H7 (cell line): ENCODE measurements at places on chromosomes 12 and 14. TPM values are rescaled to one million over a fixed set of nuclear protein-coding genes. Genes with fewer than 3 reads are reported as not detected.

Gene TPCN1
- total RNA-seq, result 19.2 and 20.7 TPM in 2 replicates

Gene TMEM63C
- total RNA-seq, result 2.1 and 2.2 TPM in 2 replicates

Gene IFNG-AS1
- not detected in 2 replicates for total RNA-seq

Gene CISTR
- total RNA-seq, result not detected in 2 replicates

Gene NYNRIN
- total RNA-seq, result 3.6 and 6.1 TPM in 2 replicates

Gene C12orf54
- not detected in 2 replicates for total RNA-seq

Gene TPH2
- 0.11 TPM in 1 of 2 replicates, not detected in the other for total RNA-seq

Gene CD163
- total RNA-seq, result 0.14 TPM in 1 of 2 replicates, not detected in the other

Gene OR10A7
- not detected in 2 replicates for total RNA-seq

Gene KRT6C
- not detected in 2 replicates for total RNA-seq

Gene SVOP
- under 0.01 and 0.03 TPM in 2 replicates for total RNA-seq

Gene ABCC9
- total RNA-seq, result not detected in 2 replicates

DNA sequence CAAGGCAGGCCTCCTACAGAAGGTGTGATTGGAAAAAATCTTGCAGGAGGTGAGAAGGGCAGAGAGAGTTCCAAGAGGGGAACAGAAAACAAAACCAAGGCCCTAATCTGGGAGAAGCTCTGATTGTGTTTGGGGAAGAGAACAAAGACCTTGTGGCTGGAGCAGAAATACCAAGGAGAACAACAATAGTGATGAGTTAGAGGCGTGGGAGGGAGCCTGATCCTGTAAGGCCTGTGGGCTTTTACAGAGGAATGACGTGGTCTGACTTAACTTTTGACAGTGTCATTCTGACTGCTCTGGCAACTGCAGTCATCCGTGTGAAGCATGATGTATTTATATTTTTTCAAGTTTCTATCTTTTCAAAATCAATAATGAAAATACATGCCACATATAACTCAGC is 200.6 kb downstream of the ANO4 start:
- DNase-seq, result no peak

DNA sequence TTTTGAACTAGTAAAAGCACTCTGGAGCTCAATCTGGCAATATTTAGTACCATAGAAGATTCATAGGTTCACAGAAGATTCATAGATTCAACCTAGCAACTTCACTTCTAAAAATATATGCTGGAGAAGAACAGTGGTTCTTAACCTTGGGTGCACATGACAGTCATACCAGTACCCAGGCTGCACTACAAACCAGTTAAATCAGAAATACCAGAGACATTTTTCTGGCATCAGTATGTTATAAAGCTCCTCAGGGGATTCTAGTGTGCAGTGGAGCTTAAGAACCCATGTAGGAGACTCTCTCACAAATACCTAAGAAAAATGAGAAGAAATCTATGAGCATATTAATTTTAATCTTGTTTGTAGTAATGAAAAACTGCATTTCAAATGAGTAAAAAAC is 46.6 kb downstream of the CNTN1 start:
- no peak for DNase-seq

DNA sequence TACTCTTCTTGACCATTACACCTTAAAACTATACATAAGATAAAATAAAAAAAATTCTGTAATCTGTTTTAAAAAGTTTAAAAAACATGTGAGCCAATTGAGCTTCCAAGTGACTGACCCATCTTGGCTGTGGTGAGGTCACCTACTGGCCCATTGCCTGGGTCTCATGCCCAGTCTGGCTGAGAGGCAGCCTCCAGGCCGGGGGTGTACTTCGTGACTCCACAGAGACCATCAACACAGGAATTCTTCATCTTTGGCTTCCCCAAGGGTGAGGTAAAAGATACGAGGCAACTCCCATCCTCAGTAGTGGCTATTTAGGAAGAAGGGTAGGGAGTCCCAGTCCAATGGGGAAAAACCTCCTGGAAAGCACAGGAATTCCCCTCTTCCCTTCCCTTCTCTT is 113.2 kb downstream of the APAF1 start:
- no peak for DNase-seq

GRCh38 chr12:127928615-127929571 is 338.1 kb upstream of the TMEM132C start:
- DNase-seq, result no peak

DNA sequence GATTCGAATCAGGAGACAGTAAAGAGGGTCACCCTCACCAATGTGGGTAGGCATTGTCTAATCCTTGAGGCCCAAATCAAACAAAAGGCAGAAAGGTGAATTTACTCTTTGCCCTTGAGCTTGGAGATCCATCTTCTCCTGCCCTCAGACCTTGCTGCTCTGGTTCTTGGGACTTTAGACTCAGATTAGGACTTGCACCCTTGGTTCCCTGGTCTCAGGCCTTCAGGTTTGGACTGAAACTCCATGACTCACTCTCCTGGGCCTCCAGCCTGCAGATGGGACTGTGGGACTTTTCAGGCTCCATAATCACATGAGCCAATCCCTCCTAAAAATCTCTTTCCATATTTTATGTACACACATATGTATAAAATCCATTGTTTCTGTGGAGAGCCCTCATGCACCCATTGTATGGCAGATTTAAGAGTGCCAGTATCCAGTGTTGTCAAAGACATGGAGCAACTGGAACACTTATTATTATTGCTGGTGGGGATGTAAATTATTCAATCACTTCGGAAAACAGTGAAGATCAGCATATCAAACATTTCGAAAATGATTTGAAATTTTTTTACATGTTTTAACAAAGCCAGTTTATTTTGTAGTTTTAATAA is 48.7 kb downstream of the EID3 start:
- DNase-seq, result no peak

DNA sequence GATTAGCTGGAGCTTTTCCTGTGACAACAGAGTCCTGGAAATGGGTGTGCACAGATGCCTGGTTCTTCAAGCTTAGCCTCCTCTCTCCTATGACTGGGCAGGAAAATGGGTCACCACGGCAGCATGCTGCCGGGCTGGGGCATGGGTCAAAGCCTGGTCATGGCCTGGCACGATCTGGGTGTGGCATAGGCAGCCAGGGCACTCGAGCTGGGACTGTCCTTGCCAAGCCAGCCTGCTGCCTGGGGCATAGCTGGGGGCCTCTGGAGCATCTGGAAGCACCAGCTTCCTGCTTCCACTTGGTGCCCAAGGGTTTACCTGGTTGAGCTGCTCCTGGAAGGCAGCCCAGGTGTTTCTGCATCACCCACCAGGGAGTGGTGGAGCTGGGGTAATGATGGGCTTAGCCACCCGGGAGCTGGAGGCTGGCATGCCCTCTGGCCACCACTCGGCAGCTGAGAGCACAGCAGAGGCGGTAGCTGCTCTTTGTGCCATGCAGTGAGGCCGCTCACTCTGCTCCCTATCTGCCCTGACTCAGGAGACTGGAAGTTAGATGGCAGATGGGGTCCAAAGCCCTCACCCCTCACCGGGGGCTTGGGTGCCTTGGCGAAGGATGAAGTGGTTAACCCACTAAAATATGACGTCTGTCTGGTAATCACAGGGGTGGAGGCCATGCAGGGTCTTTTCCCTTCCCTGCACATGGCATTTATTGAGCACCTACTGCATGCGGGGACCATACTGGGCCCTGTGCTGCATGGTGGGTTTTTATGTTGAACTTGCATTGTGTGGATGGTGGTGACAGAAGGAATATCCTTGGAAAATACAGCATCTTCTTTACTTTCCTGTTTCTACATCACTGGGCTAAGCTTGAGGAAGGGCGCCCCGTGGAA is 1.7 kb downstream of the OTUB2 start:
- DNase-seq, result no peak

GRCh38 chr12:82855872-82856271 is 169.2 kb downstream of the TMTC2 start:
- DNase-seq, result no peak

GRCh38 chr14:35416108-35416750 is 11.7 kb upstream of the NFKBIA start:
- DNase-seq, result no peak

- DNase-seq, result no peak
These were observed 6.1 kb downstream of the HOXC5 start for GRCh38 chr12:54038871-54039414.

- DNase-seq, result no peak
These were observed 258.1 kb downstream of the DPY19L2 start for GRCh38 chr12:63410197-63410596.

- DNase-seq, result peak; percentile 62
These were observed 58.7 kb downstream of the LRCOL1 start for GRCh38 chr12:132551641-132552031.

GRCh38 chr12:30905463-30906009 is 21.0 kb upstream of the TSPAN11 start:
- DNase-seq, result no peak

DNA sequence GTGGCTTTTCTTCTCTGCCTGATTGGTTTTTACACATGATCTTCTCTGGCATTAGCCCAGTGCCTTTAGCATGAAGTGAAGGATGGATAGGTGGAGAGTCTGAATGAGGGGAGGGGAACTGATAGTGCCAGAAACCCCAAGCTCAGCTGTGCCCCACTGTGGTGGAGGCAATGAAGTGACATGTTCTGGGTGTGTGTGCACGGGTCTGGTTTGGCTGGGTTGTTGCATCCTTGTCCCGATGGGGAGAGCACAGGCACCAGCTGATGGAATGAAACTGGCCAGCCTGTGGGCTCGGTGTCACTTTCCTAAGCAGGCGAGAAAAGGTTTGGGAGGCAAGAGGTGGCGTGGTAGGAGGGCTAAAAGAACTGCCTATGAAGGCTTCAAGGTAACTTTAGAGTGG is 65.3 kb downstream of the CACNA1C start:
- peak; percentile 69 for DNase-seq

GRCh38 chr12:43675048-43675904 is 83.3 kb downstream of the PUS7L start:
- DNase-seq, result no peak

- no peak for DNase-seq
These were observed 98.0 kb downstream of the VCPKMT start for GRCh38 chr14:50018201-50018932.

DNA sequence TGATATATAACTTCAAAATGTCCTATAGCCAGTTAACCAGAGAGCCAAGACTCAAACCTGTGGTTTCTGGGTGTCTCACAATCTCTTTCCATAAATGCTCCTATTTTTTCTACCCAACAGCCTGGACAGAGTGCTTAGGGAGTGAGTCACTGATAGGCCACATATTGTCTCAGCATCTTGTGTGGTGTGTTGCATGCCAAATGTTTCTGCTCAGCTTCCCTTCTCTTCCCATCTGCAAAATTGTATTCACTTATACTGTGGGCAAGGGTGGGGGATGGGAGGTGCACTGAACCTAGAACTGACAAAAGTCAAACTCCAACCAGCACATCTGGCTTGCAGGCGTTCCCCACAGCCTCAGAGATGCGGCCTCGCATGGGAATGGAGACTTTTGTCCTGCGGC is 123.3 kb downstream of the KCNA5 start:
- DNase-seq, result no peak
